ENCODE measurements at places on chromosomes 6 and 20.

DNA sequence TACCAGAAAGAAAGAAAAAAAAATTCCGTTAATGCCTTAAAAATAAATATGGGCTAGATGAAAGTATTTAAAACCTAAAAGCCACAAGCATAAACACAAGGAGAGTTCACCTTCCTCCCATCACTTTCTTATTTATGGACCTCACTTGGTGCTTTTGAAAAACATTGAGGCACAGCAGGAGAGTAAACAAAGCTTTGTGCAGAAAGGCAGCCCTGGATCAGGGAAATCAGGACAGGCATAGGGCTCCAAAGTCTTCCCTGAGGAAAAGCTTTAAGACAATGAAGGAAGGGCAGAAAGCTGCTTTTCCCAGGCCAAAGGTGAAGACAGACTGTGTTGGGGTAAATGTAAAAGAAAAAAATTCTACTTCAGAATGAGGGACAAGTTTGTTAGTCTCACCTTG lies 207.9 kb downstream of the CLVS2 start:
- no peak for DNase-seq

GRCh38 chr20:62065674-62066338 lies at the start of gene TAF4:
Gene TAF4, minus strand, starts transcription at chr20:62065881. Its CDS starts 71 bp downstream, at chr20:62065810.
- DNase-seq, result peak; percentile 89

GRCh38 chr20:48319943-48320584 lies 507.7 kb downstream of the PREX1 start:
- DNase-seq, result no peak

GRCh38 chr20:48668451-48668946 lies 159.3 kb downstream of the PREX1 start:
- no peak for DNase-seq

DNA sequence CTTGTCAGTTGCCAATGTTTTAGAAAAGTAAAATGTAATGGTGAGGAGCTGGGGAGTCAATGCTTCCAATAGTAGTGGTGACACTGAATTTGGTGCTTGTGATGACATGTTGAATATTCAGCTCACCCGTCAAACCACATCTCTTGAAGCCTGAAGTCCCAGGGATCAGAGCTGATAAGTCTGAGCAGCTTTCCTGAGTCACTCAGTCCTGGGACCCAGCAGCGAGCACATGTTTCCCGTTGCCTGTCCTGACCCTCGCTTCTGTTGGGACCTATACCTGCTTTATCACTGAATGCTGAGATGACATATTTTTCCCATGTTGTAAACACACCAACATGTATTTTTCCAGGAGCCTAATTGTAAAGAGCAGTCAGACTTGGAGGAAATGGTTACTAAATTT lies 693.6 kb downstream of the QKI start:
- DNase-seq, result no peak

DNA sequence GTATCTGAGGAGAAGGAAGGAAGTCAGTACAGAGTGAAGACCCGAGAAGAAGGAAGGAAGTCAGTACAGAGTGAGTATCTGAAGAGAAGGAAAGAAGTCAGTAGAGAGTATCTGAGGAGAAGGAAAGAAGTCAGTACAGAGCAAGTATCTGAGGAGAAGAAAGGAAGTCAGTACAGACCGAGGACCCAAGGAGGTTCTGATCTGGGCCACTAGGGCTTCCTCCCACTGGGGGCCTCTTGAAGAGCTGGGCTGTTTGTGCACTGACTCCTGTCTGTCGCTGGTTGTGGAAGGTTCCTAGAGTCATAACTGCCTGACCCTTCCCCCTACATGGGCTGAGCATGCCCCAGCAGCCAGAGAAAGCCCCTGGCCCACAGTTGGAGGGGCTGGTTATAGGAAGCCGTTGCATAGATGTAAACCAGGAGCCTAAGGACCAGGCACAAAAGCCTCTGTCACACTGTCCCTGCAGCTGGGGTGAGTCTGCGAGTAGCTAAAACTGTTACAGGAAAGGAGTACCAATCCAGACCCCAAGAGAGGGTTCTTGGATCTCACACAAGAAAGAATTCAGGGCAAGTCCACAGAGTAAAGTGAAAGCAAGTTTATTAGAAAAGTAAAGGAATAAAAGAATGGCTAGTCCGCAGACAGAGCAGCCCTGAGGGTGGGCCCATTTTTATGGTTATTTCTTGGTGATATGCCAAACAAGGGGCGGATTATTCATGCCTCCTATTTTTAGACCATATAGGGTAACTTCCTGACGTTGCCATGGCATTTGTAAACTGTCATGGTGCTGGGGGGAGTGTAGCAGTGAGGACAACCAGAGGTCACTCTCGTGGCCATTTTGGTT lies 395.9 kb downstream of the PREX1 start:
- no peak for DNase-seq

- peak; percentile 78 for DNase-seq
These were observed 76.7 kb downstream of the PREX1 start for GRCh38 chr20:48750941-48751635.

DNA sequence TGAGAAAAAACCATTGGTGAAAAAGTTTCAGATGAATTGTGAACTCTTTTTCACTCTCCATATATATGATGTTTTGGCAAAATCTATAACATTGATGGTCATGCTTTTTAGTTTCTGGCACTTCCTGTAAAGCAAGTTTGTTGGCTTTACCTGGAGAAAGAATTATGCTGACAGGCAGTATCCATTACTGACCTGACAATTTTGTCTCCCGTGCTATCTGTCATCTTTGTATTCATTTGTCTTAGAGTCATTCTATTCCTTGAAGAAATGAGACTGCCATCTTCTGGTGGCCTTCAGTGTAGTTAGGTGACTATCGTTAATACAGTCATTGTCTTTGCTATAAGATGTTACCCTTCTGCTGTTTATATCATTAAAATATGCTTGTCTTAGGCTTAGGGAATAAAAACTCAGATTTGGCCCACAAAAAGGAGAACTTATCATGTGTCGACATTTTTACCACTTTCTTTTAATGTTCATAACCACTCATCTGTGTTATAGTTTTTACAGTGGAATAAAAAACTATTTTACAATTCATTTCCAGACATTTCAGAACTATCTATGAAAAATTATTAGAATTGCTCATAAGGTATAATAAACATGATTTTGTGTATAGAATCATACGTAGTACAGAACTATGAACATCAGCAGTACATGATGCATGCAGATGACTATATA lies 707.0 kb downstream of the EPM2A start:
- no peak for DNase-seq

GRCh38 chr6:44255105-44255808 lies 2.1 kb downstream of the SLC35B2 start:
- DNase-seq, result no peak

- DNase-seq, result no peak
These were observed 234.6 kb downstream of the ANKRD60 start for GRCh38 chr20:57993716-57994431.

DNA sequence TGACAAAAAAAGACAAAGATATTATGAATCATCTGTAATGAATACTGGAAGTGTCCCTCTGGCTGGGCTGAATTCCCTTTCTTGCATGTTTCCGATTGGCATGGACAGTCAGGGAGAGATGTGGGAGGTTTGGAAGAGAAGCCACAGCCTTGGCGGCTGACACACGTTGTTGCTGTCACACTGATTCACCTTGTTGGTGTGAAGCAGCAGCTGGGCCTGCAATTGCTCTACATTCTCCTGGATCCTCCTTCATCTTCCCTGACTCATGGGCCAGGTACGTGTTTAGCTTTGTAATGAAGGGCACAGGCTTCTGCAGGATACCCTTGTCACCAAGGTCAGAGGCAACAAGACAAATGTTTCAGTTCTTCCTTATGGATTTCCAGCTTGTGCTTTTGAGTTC lies 13.4 kb upstream of the SMIM8 start:
- DNase-seq, result no peak

GRCh38 chr6:30749554-30750378 lies 5.4 kb upstream of the IER3 start:
- DNase-seq, result no peak

DNA sequence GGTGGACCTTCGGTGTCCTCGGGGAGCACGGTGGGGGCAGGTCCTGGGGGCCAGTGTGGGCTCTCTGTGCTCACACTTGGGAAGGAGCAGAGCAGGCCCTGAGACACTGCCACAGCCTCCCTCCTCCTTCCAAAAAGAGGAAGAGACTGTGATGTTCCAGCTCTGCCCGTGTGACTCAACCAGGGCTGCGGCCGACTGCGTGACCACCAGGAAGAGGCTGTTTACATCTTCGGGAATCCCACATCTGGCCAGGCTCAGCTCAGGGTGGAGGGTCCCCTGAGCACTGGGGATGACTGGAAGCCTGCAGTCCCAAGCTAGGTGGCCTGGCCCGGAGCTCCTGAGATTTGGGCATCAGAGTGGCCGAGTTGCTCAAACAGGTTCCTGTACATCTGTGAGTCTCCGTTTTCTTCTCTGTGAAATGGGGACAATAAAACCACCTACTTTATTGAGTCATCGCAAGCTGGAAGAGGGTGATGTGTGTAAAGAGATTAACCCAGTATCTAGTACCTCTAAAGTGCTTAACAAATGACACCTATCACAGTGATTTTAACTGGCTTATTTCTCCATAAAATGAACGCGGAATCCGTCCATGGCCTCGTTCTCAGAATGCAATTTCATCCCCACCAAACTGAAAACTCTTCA lies 242.1 kb downstream of the DLL1 start:
- peak; percentile 64 for DNase-seq

Data from heart left ventricle (tissue), 16 donors.